ENCODE measurements at places on chromosomes 3 and 15.

DNA sequence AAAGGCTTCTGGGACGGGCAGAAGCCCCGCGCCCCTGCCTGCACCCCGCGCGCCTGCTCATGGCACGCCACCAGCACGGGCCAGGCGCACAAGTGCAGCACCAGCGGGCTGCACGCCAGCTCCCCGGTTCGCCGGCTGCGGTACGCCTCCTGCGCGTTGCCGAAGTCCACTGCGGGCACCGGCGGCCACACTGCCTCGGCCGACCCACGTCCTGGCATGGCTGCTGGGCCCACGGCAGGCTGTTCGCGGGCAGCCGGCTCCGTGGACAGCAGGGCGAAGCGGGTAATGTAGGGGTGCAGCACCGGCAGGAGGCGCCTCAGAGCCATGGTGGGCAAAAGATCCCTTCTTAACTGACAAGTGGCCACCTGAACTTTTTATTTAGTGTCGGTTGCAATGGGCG, 34.8 kb downstream of the MCCC1 start:
- DNase-seq = no peak

DNA sequence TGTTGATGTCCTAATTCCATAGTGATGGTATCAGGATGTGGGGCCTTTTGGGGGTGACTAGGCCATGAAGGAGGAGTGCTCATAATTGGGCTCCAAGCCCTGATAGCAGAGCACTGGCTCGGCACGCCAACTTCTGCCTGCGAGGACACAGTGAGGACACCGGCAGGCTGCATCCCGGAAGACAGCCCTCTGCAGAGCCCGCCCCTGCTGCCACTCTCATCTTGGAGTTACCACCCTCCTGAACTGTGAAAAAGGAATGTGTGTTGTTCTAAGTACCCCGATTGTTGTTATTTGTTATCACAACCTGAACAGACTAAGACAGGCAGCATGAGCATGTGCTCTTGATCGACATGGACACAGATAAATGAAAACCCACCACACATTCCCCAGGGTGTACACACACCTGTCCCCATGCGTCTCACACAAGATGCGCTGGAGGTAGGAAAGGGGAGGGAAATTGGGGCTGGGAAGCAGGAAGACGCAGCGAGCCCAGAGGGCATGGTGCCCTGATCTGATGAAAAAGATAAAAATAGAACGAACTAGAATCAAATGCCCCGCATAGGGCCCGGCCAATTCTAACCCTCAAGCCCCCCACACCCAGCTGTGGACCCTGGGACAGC, 40.1 kb downstream of the RPN1 start:
- no peak for DNase-seq

- no peak for DNase-seq
Measured at GRCh38 chr15:89780601-89781000, 4.5 kb downstream of the MESP2 start.

DNA sequence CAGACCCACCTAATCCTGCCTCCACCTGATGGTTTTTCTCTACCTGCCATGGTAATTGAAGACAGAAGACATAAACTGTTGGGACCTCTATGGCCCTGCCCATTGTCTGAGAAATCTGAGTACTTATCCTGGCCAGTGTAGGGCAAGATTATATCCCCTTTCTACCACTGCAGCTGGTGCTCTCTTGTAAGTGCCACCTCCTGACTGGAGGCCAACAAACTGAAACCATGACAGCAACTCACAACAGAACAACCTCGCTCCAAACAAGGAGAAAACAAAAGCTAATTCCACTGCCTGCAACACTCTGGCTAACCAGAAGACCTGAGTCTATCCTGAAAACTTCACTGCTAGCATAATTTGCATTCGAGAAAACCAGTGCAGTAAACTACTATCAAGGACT, 82.9 kb downstream of the CLDN1 start:
- no peak for DNase-seq

DNA sequence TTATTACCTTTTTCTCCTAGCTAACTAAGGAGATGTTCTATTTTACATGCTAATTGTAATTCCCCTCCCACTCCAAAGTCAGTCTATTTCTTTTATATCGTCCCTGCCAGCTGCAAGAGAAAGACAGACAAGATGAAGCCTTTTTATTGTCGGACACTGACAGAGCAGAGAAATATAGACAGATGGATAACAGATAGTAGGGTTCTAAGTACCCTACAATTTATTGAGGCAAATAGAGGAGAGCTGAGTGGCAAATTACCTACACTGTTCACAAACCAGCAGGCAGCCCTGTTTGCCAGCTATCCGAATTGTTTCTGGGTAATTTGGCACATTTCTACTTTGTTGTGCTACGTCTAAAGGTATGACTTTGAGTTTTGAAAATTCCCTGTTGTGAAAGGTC, 392.3 kb upstream of the ZNF717 start:
- DNase-seq = no peak

DNA sequence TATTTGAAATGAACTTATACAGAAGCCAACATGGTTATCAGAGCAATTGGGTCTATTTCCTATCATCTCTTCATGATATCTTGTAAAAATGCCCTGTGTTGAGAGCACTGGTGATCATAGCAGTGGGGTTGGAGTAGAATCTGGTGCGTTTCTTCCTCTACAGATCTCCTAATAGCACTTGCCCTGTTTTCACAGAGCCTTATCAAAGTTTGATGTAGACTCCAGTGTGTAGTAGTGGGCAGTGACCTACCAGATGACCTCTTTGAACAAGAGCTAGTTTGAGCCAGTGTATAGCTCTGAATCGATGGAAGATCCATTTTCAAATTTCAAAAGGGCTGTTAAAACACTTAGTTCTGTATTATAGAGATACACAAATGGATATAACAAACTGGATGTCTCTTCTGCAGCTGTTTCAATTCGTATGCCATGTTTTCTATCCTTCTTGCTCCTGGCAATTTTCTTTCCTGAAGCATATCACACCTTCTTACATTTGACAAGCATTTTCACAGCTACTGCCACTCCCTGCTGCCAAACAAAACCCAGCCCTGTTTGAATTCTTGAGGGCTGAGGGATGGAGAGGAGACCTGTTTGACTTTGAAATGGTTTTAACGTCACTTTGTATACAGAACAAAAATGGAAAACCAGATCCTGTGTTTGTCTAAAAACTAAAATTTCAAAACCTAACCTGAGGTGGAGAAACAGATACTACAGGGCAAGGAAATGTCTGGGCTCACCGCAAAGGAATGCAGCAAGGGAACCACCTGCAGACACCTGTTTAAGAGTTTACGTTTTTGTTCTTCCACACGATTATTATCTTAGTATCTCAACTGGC, 354.5 kb upstream of the TPRG1 start:
- DNase-seq = no peak

DNA sequence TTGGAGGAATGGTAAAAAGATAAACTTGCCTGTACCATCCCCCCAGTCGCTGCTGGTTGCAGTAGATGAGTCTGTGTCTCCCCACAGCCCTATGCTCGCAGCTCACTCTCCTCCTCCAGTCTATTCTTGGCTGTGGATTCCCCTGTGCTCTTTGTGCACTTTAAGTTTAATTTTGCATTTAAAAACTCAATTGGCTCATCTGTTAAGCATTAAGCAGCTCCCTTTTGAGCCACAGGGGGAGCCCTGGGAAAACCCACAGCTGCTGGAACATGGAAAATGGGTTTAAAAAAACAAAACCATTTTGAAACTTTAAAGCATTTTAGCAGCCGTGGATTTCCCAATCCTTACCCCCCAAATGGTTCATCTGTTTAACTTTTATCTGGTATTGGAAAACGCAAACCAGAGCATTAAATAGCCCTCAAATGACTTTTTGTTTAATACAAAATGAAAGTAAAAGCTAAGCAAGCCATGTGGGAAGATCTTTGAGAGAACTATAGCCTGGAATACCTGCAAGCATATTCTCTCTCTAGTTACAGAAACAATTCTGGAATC, 536.9 kb downstream of the ZIC1 start:
- peak; percentile 42 for DNase-seq

- no peak for DNase-seq
Measured at GRCh38 chr3:129593230-129593594, 13.3 kb downstream of the PLXND1 start.

- no peak for DNase-seq
Measured at GRCh38 chr3:185852635-185853034, 27.8 kb upstream of the IGF2BP2 start.

GRCh38 chr3:157279237-157279636, 119.3 kb upstream of the CCNL1 start:
- DNase-seq = no peak

DNA sequence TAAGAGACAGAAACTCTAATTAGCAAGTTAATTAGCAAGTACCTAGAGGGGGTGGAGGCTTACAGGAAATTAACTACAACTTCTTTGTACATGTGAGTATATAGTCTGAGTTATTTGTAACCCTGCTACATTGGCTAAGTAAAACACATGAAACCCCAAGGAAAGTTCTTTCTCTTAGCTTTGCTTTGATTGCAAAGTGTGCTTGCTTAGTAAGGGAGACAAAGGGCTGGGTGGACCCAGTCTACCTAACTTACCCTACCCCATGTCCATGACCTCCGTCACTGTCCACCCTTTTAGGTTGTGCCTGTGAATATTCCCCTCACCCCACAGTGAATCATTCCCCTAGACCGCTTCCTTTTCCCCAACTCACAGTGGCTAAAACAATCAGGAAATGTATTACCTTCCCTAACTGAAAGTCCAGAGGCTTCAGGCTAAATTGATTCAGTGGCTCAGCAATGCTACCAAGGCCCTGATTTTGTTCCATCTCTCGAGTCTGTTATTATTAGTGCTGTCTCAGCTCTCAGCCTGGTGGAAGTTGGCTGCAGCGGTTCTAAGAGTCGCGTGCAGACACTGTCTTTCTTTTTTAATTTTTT, 31.1 kb upstream of the RYR3 start:
- no peak for DNase-seq

DNA sequence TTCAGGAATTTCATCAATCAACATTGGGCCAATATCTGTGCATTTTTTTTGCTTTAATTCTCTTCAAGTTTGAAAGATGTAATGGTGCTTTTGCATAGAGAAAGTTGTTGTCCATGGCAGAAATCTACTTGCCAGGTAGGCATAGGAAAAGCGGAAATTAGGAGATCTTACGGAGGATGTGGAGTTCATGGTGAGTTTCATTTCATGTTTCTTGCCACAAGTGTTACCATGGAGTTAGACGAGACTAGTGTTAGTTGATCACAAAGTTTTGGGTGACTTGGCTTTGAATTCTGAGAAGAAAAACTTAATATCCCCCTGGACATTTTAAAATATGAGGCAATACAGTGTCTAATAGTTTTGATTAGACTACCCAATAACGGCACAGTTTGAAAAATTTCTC, 1.0 kb upstream of the P2RY13 start:
- DNase-seq = no peak

DNA sequence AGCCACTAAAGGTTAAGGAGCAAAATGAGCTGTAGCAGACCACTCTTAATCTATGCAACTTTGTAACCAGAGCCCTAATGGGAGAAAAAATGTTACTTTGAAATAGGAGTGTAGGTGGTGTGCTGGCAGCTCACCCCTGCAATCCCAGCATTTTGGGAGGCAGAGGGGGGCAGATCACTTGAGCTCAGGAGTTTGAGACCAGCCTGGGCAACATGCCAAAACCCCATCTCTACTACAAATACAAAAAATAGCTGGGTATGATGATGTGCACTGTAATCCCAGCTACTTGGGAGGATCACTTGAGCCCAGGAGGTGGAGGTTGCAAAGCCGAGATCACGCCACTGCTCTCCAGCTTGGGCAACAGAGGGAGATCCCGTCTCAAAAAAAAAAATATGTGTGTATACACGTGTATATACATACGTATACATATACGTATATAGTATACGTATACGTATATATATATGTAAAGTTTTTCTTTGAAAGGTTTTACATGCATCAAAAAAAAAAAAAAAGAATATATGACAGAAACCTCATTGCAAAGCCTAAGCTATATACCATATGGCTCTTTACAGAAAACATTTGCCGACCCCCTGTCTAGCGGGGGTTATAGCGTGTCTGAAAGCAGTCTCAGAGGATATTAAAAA, 15.7 kb downstream of the CAPN7 start:
- no peak for DNase-seq

DNA sequence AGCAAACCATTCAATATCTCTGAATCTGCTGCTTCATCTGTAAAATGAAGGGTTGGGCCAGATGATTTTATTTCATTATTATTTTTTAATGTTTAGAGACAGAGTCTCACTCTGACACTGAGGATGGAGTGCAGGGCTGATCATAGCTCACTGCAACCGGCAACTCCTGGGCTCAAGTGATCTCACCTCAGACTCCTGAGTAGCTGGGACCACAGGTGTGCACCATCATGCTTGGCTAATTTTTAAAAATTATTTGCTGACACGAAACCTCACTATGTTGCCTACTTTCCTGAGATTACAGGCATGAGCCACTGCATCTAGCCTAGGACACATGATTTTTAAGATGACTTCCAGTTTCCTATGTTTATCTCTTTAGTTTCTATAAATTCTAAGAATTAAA, 105.8 kb downstream of the P3H2 start:
- no peak for DNase-seq

- no peak for DNase-seq
Measured at GRCh38 chr15:101463270-101463669, 26.2 kb downstream of the PCSK6 start.

- DNase-seq = no peak
Measured at GRCh38 chr3:47752716-47753115, 29.0 kb downstream of the SMARCC1 start.

DNA sequence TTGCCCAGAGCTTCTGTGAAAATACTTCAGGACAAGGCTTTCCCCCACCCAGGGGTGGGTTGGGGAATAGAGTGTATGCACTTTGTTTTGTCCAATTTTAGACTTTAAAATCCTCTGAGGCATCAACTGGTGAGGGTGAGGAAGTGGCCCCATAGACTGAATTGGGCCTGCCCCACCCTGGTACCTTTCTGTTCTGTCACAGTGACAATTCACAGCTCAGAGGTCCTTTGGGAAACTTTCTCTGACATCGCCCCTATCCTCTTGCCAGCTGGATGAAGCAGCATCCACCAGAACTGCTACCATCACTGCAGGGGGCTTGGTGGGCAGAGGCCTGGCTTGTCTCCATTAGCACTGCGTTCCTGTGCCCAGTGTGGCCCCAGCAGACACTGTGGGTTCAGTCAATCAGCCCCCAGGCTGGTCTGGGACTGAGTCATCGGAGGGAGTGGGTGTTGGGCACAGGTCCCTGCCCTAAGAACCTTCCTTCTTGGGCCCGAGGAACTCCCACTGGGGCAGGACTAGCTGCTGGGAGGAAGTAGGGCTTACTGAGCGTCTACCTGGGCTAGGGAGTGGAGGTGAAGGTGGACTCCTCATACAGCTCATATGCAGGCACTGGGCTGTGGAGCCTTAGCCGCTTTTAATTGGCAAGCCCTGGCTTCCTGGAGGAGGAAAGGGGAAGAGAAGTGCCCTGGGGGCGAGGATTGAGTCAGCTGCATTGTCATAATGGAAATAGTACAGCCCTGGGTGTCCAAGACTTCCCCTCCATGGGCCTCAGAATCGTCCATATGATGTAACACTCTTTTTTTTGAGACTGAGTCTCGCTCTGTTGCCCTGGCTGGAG, 1.5 kb upstream of the PPM1M start:
- no peak for DNase-seq

Measured in Panc1 (cell line).